ENCODE measurements at places on chromosomes 5 and 9.

GRCh38 chr9:137365552-137366444, 57.2 kb downstream of the EXD3 start:
- no peak for DNase-seq

DNA sequence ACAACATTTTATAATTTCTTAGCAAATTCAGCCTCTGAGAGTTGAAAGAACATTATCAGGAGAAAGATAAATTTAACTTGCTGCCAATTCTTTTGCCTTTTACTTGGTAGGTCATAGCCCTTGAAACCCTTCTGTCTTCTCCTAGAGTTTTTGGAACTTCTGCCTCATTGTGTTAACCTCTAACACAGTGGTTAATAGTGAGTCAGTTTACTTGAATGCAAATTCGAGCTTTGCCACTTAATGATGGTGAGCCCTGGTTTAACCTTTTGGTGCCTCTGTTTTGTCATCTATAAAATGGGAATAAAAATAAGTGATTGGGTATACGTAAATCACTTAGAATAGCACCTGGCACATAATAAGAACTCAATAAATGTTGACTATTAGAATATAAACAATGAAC, 1.8 kb upstream of the INIP start:
- DNase-seq = no peak

- no peak for DNase-seq
Observed at GRCh38 chr5:179336126-179336870, 9.0 kb downstream of the ADAMTS2 start.

DNA sequence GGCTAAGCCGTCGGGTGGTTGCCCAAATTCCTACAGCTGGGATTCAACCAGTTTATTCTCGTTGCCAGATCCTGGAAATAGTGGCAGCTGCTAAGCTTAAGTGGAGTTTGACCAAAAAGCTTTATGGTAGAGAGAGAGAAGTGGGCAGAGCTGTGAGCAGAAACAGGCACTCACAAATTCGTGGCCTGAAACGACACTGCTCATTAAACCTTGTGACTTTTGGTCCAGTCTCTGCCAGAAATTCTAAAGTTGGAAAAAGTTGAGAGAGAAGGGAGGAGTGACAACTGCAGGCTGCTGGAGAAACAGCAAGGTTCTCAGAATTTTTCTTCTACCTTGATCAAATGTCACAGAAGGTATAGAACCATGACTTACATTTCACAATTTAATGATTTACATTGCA, 131.5 kb downstream of the MTX3 start:
- DNase-seq = peak; percentile 8

DNA sequence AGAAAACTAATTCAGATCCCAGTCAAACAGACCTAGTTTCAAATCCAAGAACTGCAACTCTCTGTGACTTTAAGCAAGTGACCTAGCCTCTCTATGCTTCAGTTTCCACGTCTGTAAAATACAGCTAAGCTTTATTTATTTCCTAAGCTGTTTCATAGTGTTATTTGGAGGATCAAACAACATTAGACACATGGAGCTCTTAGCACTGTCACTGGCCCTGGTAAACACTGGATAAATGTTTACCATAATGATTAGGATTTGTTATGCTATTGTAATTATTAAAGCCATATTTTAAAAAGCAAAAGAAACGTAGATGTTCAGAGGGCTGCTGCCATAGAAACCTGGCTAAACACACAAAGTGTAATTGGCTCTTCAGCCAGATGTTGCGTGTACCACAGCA, 26.6 kb upstream of the C5orf58 start:
- DNase-seq = no peak

- no peak for DNase-seq
Observed at GRCh38 chr5:14472986-14473567, 108.5 kb upstream of the OTULINL start.

DNA sequence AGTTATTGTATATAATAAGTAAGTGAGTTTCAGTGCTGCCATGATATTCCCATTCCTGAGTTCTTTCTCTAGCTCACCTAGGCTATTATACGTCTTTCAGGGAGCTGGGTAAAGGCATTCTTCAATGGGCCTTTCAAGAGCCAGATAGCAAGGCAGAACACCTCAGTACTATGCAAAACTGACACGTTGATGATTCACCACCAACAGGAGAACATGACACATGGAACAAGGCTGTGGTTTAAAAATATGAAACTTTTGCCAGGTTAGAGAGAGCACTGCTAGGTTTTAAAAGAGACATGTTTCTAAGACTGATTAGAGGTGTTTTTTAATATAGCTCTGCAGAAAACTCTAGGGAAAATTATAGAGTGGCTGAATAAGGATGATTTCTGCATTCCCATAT, 95.9 kb downstream of the UGCG start:
- DNase-seq = peak; percentile 34

- peak; percentile 38 for DNase-seq
Observed at GRCh38 chr5:151157426-151158286, at the start of gene ANXA6. Gene ANXA6 (minus strand): TSS chr5:151157779. CDS start chr5:151147901, 9,878 bp downstream.

GRCh38 chr5:154686490-154686889, 68.7 kb upstream of the LARP1 start:
- no peak for DNase-seq

- no peak for DNase-seq
Observed at GRCh38 chr5:16489322-16489791, 23.8 kb upstream of the ZNF622 start.

DNA sequence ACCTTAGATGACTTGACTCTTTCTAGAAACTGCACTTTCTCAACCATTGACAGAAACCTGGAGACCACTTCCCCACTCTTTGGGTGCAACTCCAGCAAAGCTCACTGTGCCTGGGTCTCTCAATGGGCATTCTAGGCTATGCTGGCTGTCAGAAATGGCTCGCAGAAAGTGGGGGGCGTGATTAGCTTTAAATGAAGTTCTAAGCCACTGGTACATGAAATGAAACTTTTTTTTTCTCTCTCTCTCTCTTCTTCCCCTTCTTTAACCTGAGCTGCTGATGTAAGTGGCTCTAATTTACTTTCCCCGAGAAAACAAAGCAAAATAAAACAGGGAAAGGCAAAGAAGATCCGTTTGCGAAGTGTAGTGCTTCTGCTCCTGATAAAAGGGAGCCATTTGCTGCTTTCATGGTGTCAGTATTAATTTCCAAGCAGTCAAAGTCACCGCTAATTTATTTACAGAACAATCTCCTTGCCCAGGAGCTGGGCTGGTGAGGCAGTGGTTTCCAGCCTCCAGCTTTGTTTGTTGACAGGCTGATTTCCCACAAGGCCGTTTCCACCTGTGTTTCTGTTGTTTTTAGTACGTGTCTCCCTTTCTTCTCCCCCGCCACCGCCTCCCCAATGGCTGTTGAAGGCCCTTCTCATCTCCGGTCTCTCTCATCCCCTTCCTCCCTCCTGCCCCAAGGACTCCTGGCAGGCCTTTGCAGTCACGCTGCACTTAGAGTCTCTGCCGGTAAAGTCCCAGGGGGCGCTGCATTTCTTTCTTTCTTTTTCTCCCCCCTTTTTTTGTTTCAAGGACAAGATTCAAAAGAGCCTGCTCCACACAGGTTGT, 422.9 kb downstream of the EBF1 start:
- DNase-seq = peak; percentile 8

GRCh38 chr5:90518661-90519060, 10.7 kb downstream of the LYSMD3 start:
- peak; percentile 23 for DNase-seq

DNA sequence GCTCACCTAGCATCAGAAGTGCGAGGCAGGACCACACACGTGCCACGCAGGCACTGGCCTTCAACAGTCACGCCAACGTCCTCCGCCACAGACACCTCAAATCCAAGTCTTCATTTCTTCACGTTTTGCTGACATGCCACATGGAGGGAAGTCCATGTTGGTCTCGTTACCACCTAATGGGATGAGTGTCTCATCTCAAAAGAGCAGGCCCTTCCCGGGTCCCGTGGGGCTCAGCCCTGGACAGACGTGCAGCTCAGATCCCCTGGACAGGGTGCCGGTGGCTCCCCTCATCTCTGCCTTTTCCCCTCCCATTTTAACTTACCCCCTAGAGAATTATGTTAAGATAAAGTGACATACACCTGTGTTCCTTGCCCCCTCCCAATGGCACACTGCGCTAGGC, 76.8 kb downstream of the MRPL36 start:
- no peak for DNase-seq

DNA sequence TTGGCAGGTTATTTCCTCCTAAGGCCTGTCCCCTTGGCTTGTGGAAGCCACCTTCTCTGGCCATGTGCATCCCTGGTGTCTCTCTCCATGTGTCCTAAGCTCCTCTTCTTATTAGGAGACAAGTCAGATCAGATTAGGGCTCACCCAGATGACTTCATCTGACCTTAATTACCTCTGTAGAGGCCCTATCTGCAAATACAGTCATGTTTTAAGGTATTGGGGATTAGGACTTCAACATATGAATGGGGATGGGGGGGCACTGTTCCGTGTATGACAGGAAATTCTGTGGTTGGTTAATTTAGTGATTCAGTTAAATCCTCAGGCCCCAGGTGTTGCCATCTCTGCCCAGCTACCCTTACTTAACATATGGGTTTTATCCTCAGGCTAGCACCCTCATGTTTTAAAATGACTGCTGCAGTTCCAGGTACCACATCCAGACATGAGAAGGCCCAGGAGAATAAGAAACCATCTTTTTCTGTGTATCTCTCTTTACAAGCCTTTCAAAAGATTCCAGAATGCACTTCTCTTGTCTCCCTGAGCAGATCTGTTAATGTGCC, 51.9 kb upstream of the RAI14 start:
- no peak for DNase-seq

GRCh38 chr9:20538956-20539355, 83.3 kb downstream of the MLLT3 start:
- DNase-seq = no peak

GRCh38 chr9:126673689-126674364, 60.1 kb downstream of the LMX1B start:
- DNase-seq = no peak

All from RPMI8226 (cell line).